ENCODE measurements at places on chromosomes 3 and 15.

- no peak for DNase-seq
Measured at GRCh38 chr3:153925841-153926514, 195.2 kb upstream of the ARHGEF26 start.

- no peak for DNase-seq
Measured at GRCh38 chr3:103690536-103690935, 1255.7 kb downstream of the ZPLD1 start.

- no peak for DNase-seq
Measured at GRCh38 chr3:136989781-136990524, 32.2 kb downstream of the IL20RB start.

DNA sequence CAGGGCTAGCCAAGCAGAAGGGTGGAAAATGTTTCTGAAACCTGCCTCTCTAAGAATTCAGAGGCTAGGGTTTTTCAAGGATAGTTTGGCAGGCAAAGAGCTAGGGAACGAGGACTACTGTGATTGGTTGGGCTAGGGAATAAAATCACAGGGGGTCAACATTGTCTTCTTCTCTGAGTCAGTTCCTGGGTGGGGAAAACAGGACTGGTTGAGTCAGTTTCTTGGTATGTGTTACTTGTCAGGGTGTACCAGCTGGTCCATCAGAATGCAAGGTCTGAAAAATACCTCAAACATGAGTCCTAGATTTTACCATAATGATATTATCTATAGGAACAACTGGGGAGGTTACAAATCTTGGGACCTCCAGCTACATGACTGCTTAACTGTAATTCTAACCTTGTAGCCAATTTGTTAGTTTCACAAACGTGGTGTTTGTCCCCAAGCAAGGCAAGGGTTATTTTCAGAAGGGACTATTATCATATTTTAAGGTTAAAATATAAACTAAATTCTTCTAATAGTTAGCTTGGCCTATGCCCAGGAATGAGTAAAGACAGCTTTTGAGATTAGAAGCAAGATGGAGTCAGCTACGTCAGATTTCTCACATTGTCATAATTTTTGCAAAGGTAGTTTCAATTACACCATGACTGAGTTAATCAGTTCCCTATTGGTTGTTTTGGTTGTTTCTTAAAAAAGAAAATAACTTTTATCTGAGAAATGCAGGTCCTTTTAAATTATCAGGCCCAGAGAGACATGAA lies 231.5 kb downstream of the ALCAM start:
- no peak for DNase-seq

DNA sequence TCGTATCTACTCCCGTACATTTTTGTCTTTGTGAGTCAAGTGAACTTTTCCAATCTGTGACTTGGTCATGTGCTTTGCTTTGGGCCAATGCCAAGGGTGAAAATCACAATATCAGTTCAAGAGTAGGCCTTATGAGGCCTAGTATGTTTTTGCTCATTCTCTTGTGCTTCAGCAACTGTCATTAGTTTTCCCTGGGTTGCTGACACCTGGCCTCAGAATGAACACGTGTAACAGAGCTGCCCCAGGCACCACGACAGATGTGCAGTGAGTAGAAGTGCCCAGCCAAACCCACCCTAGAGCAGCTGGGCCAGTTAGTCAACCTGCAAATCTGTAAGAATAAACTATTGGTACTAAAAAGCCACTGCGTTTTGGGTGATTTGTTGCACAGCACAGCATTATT lies 460.3 kb upstream of the WNT5A start:
- DNase-seq: no peak

DNA sequence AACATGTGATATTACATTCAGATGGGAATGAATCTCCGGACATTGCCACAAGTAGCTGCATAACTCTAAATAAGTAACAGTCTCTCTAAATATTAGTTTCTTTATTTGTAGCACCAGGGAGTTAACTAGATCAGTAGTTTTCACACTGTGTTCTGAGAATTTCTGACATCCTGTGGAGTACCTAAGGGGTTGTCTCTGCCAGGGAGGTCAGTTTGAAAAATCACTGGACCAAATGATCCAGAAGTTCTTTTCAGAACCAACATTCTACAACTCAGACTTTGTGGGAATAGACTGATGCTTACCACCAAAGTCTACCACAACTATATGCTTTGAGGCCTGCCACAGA lies 9.0 kb upstream of the ILDR1 start:
- no peak for DNase-seq

DNA sequence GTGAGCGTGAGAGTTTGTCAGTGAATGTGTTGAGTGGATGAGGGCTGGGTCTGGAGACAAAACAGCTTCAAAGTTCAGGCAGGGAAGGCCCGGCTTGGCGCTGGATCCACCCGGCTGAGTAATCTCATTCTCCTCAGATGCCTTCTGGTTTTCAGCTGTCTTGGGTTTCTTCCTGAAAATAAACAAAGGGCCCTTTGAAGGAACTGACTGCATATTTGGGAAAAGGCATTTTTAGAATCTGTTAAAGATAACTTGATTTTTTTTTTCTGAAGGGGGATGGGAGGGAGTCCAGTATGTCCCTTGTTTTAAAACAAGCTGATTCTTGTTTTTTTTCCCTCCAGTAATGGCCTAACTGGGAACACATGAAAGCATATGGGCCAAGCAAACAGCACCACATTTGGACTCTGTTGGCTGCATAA lies 86.4 kb downstream of the TIGIT start:
- no peak for DNase-seq

- no peak for DNase-seq
Measured at GRCh38 chr3:44132061-44132460, 109.6 kb upstream of the TOPAZ1 start.

- DNase-seq: no peak
Measured at GRCh38 chr15:40108061-40108854, 421 bp downstream of the BMF start.

DNA sequence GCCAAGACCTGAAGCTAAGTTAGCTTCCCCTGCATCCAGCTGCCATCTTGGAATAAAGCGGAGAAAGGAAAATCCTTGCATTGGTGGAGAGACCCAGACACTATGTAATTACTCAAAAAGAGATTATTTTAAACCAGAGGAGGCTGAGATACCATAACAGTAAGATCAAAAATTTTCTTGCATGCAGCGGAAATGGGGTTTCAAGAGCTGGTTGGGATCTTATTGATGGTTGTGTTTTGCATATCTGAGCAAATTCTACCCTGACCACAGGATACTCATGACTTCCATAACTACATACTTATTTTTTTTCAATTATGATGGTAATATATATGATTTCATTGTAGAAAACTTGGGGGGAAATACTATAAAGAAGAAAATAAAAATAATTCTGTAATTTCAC lies 17.5 kb downstream of the TMEM158 start:
- no peak for DNase-seq

GRCh38 chr3:86029590-86029989 lies 961.4 kb downstream of the VGLL3 start:
- DNase-seq: no peak

- DNase-seq: no peak
Measured at GRCh38 chr15:49290191-49290590, 120.1 kb downstream of the GALK2 start.

- no peak for DNase-seq
Measured at GRCh38 chr3:160617636-160618035, 52.3 kb upstream of the KPNA4 start.

DNA sequence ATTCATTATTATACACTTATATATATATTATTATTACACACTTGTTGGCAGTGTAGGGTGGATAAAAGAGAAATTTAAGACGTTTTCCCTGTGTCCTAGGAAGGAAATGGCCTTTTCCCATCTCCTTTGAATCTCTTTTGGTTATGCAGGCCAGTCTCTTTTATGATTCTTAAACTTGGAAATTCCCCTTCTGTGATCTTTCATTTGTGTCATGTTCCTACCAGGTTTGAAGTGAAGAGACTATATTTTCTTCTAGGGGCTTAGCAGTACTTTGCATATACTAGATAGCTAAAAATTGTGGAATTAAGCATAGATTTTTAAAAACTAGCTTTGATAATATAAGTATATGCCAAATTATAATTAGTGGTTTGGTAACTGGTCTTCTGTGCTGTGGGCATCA lies 58.5 kb downstream of the BBX start:
- DNase-seq: no peak

GRCh38 chr3:152084441-152085158 lies 184.1 kb upstream of the MBNL1 start:
- DNase-seq: no peak

DNA sequence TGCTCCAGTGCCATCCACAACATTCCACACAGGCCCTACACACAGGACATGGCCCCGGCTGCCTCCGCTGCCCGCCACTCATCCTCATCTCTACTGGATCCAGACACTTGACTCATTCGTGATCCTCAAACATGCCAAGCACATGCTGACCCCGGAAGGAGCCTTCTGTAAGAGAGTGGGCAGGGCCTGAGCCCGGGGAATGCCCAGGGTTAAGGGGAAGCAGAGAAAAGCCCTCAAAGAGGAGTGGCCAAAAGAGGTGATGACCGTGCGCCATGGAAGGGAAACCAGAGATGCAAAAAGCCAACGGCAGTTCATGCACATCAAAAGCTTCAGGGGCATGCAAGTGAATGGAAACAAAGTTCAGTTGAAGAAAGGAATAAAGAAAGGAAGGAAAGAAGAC lies 46.1 kb downstream of the RFTN1 start:
- DNase-seq: no peak

DNA sequence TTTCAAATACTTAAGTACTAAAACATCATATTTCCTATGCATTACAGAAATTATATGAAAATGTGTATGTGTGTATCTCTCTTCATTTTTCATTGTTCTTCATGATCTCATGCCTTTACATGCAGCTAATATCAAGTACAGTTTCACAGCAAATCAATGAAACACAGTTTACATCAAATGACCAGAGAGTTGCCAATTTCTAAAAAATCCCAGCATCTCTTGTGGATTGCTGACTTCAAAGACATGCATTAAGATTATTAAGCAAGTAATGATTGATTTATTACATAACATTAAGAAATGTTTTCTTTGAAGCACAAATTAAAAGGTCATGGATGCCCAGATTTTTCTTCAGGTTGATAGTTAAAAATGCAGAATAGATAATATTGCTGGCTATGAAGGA lies 31.0 kb upstream of the TAFA4 start:
- no peak for DNase-seq

DNA sequence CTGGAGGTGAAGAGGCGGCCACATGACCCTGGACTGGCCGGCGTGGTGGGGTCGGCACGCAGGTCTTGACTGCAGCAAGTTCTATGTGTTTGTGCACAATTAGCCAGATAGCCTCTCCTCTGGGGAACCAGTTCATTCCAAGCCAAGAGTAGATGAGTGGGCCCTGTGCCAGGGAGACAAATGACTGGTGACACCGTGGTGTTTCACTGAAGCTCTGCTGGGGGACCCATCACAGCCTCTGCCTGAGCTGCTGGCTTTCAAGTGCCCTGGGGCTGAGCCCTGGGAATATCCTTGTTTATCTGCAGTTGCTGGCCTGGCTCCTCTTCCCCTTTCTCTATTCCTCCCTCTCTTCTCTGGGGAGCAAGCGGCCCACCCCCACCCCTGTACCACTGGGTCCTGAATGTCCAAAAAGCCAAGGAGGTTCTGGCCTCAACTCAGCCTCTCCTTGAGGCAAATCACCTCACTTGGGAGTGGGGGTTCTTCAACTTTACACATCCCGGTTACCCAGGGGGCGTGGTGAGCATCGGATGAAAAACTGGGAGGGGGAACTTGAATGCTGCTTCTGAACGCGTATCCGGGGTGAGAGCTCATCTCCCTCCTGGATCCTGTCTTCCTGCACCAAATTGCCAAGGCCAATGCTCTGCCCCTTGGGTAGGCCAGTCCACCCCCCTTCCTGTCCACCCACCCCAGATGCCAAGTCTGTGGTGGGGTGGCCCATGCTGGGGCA lies 199.6 kb upstream of the LYSMD4 start:
- DNase-seq: no peak

DNA sequence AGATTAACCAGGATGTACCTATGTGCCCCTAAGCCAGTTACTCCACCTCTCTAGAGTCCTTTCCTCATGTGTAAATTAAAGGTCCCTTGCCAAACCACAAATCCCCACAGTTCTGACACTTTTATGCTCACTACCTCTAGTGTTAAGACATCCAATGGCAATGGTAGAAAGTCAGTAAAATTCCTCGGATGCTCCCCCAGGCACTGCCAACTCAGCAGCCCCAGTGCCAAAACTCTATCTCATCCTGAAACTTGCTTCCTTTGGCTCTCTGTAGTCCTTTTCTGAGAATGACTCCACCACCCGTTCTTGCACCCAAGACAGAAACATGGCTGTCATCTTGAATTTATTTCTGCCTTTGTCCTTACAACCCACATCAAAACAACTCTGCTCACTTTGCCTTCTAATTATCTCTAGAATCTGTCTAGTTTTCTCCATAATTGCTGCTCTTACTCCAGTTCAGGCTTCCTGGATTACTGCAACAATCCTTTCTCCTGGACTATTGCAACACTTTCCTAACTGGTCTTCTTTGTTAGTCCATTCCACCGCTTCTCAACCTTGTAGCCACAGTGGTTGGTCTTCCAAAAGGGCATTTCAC lies 41.6 kb downstream of the MB21D2 start:
- no peak for DNase-seq

GRCh38 chr15:67405208-67406191 lies 115.4 kb upstream of the C15orf61 start:
- no peak for DNase-seq

- no peak for DNase-seq
Measured at GRCh38 chr3:20056725-20057611, 16.7 kb downstream of the KAT2B start.

DNA sequence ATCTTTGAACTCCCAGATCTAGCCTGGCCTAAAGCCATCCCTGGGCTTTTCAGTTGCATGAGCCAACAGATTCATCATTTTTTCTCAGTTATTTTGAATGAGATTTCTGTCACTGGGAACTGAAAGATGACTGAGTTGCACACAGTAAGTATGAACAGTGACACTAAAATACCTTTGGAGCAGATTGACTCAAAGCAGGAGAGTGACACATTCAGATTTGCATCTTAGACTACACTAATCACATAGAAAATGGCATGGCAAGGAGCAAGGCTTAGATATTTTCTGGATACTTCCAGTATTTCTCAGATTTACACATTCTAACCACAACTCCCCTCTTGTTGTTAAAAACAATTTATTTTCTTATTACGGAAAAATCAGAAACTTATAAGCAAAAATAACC lies 32.8 kb downstream of the SEC62 start:
- no peak for DNase-seq

DNA sequence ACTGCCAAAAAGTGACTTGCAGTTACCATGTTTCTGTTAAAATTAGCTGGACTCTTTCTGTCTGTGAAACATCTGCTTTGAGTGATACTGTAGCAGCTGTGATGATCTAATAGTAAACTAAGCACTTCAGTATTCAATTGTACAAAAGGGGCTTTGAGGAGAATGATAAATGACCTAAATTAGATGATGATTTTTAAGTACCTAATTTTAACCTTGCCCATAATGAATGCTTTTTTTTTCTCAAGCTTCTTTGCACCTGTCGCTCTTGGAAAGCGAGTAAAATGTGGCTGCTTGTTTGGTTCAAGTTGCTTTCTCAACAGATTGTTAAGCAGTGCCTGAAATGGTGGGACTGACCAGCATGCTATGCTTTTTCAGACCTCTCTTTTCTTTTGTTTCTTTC lies 752.3 kb downstream of the EPHA3 start:
- DNase-seq: no peak

- DNase-seq: no peak
Measured at GRCh38 chr3:160130071-160130470, 95.2 kb upstream of the C3orf80 start.

GRCh38 chr3:119350114-119350513 lies 55.9 kb downstream of the ARHGAP31 start:
- no peak for DNase-seq

- DNase-seq: peak; percentile 52
Measured at GRCh38 chr3:43286841-43287499, 630 bp downstream of the SNRK start.

- no peak for DNase-seq
Measured at GRCh38 chr15:52493968-52494367, 34.7 kb downstream of the MYO5A start.
